ENCODE measurements at places on chromosomes 5 and 9. TPM values are rescaled to one million over a fixed set of nuclear protein-coding genes. Genes with fewer than 3 reads are reported as not detected.

GRCh38 chr9:109792951-109793546 lies 13.1 kb downstream of the PALM2AKAP2 start:
- no peak for DNase-seq
- no peaks in the 10 kb centered on the region for H3K4me1 ChIP-seq
- no peak overlapping the region for H3K4me3 ChIP-seq
- no peak overlapping the region for H3K27ac ChIP-seq

Gene CCDC183
- total RNA-seq = not detected

DNA sequence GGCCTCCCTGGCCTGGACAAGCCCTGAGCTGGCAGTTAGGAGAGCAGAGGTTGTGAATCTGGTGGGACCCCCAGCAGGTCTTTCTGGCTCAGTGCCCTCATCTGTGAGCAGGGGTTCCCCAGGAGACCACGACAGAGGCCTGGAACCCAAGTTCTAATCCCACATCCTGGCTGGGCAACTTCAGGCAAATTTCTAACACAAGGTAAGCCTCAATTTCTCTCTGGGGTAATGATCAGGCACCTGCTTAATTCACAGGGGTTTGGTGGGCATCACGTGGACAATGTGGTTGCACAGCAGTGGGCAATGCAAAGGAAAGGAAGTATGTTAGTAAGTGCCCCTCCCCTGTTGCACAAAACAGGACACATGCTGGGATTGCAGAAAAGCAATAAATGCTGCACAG lies 1.9 kb upstream of the KCNIP1 start:
- H3K4me3 ChIP-seq = no peak overlapping the region
- H3K36me3 ChIP-seq = no peaks in the 10 kb centered on the region
- DNase-seq = no peak
- H3K4me1 ChIP-seq = no peaks in the 10 kb centered on the region
- H3K27me3 ChIP-seq = peaks cover 40% of the 10 kb centered on the region
- no peak overlapping the region for H3K27ac ChIP-seq

- H3K27me3 ChIP-seq = no peaks in the 10 kb centered on the region
- no peak for DNase-seq
- H3K27ac ChIP-seq = no peak overlapping the region
- H3K4me3 ChIP-seq = no peak overlapping the region
- H3K4me1 ChIP-seq = no peaks in the 10 kb centered on the region
- H3K36me3 ChIP-seq = peaks cover 4% of the 10 kb centered on the region
Observed at GRCh38 chr9:85653153-85653552, 88.6 kb downstream of the AGTPBP1 start.

Gene SERF1A
- 9.1 TPM for total RNA-seq

- H3K36me3 ChIP-seq = peaks cover 98% of the 10 kb centered on the region
- H3K27me3 ChIP-seq = no peaks in the 10 kb centered on the region
- H3K27ac ChIP-seq = no peak overlapping the region
- no peak for DNase-seq
- peaks cover 37% of the 10 kb centered on the region for H3K4me1 ChIP-seq
Observed at GRCh38 chr5:170252720-170253350, 20.1 kb downstream of the C5orf58 start.

Gene PAEP
- not detected for total RNA-seq

DNA sequence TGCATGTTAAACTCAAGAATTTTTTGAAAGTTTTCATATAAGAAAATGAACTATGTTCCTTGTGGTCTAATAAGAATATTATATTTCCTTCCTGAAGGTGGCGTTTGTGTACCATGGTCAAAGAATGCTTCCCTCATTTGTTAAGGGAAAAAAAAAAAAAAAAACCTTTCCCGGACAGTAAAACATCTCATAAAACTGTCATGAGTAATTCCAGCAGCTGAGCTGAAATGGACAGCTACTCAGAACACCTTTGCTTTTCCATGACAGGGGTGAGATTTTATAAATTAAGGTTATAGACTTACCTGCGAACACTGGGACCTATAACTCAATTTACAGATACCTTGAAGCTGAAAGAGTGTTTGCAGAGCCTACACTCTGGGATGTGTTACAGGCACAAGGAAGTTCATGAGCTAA lies 113.2 kb upstream of the RANBP3L start:
- H3K4me1 ChIP-seq = peaks cover 14% of the 10 kb centered on the region
- H3K27ac ChIP-seq = no peak overlapping the region
- DNase-seq = no peak

Gene TTC33
- total RNA-seq = 29.3 TPM

- H3K27ac ChIP-seq = no peak overlapping the region
- no peaks in the 10 kb centered on the region for H3K36me3 ChIP-seq
- H3K27me3 ChIP-seq = peaks cover 29% of the 10 kb centered on the region
- no peaks in the 10 kb centered on the region for H3K4me1 ChIP-seq
- no peak for DNase-seq
Observed at GRCh38 chr5:100616291-100616690, 81.1 kb downstream of the FAM174A start.

Gene FYB1
- total RNA-seq = 66.4 TPM

Gene RNF183
- total RNA-seq = not detected

Gene CTXN3
- not detected for total RNA-seq

- no peaks in the 10 kb centered on the region for H3K4me1 ChIP-seq
- no peaks in the 10 kb centered on the region for H3K27me3 ChIP-seq
- no peak for DNase-seq
- no peak overlapping the region for H3K4me3 ChIP-seq
Observed at GRCh38 chr5:10964806-10965205, 203.8 kb upstream of the DAP start.

Gene TNFSF15
- total RNA-seq = 0.28 TPM

GRCh38 chr5:98104454-98105188 lies 668.8 kb upstream of the RGMB start:
- no peak overlapping the region for H3K27ac ChIP-seq
- no peaks in the 10 kb centered on the region for H3K4me1 ChIP-seq
- DNase-seq = no peak
- H3K4me3 ChIP-seq = no peak overlapping the region

- no peak overlapping the region for H3K4me3 ChIP-seq
- DNase-seq = no peak
- peaks cover 5% of the 10 kb centered on the region for H3K27me3 ChIP-seq
- no peaks in the 10 kb centered on the region for H3K36me3 ChIP-seq
- no peaks in the 10 kb centered on the region for H3K4me1 ChIP-seq
Observed at GRCh38 chr9:135069558-135070197, 17.8 kb upstream of the OLFM1 start.

DNA sequence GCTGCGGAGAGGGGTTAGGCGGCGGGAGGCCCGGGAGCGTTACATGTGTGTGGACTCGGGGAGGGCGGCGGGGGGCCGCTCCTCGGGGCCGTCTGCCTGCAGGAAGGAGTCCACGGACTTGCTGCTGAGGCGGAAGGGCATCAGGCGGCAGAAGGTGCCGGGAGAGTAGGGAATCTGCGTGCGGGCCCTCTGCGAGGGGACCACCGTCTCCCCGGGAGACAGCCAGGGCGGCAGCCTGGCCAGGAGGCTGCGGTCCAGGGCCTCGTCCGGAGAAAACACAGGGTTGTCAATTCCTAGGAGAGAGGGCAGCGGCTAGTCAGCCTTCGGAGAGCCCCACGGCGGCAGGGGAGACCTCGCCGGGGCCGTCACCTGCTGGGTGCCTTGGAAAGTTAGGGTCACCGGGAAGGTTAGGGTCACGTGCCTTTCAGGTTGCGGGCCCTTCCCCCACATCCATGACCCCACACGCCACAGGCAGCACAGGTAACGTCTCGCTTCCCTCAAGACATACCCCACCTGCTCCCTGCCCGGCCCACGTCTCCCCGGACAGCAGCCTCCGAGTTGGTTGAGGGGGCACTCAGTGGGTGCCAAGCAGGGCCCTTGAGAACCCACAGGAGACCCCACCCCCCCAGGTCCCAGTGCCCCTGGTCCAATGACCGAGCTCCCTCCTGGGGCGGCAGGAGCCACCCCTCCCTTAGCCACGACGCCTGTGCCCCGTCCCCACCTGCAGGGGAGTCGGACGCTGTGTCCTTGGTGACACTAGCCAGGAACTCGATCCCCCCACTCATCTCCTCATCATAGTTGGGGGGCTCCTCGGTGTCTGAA lies 32.1 kb downstream of the EXOC3 start:
- H3K27me3 ChIP-seq = peaks cover 5% of the 10 kb centered on the region
- H3K36me3 ChIP-seq = peaks cover 17% of the 10 kb centered on the region
- H3K4me3 ChIP-seq = peak overlapping the region; percentile 72
- peaks cover 15% of the 10 kb centered on the region for H3K4me1 ChIP-seq

GRCh38 chr9:138044485-138045383 lies 167.2 kb downstream of the CACNA1B start:
- no peaks in the 10 kb centered on the region for H3K4me1 ChIP-seq
- no peaks in the 10 kb centered on the region for H3K36me3 ChIP-seq
- H3K27me3 ChIP-seq = peaks cover 1% of the 10 kb centered on the region
- no peak overlapping the region for H3K4me3 ChIP-seq
- DNase-seq = no peak

Gene S100Z
- total RNA-seq = 0.99 TPM

Gene MVB12B
- 0.23 TPM for total RNA-seq

DNA sequence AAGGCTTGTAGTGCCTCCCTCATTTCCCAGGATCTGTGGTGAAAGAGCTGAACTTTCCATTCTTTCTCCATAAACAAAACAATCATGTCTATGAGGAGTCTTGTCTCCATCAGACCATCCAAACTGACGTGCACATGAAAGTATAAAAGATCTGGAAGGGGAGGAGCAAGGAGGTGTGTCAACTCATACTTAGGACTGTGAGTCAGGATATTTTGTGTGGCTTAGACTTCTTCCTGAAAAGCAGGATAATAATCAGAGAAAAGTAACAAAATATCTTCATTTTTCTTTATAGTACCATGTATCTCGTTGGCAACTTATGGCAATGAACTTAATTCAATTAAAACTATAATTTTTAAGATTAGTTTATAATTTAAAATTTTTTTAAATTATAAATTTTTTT lies 96.0 kb upstream of the PRRC1 start:
- H3K4me3 ChIP-seq = no peak overlapping the region
- DNase-seq = no peak
- H3K27me3 ChIP-seq = peaks cover 3% of the 10 kb centered on the region
- no peak overlapping the region for H3K27ac ChIP-seq

GRCh38 chr5:170166101-170166500 lies 60.4 kb downstream of the FOXI1 start:
- H3K27me3 ChIP-seq = peaks cover 9% of the 10 kb centered on the region
- H3K4me3 ChIP-seq = no peak overlapping the region
- no peaks in the 10 kb centered on the region for H3K4me1 ChIP-seq
- no peak overlapping the region for H3K27ac ChIP-seq

Gene HAVCR2
- 48.6 TPM for total RNA-seq

Gene PTPRD
- 1.5 TPM for total RNA-seq

Gene PCDHA13
- not detected for total RNA-seq

GRCh38 chr5:179288809-179289185 lies 56.5 kb downstream of the ADAMTS2 start:
- H3K4me1 ChIP-seq = no peaks in the 10 kb centered on the region
- H3K27me3 ChIP-seq = no peaks in the 10 kb centered on the region
- no peak overlapping the region for H3K27ac ChIP-seq
- no peak for DNase-seq
- H3K4me3 ChIP-seq = no peak overlapping the region

- peaks cover 3% of the 10 kb centered on the region for H3K27me3 ChIP-seq
- H3K27ac ChIP-seq = no peak overlapping the region
- no peaks in the 10 kb centered on the region for H3K36me3 ChIP-seq
- H3K4me3 ChIP-seq = no peak overlapping the region
- H3K4me1 ChIP-seq = peaks cover under 1% of the 10 kb centered on the region
- DNase-seq = no peak
Observed at GRCh38 chr5:44891116-44891515, 82.4 kb downstream of the MRPS30 start.

Data from activated T-helper 2 cell treated with anti-CD3 and anti-CD28 coated beads, Interferon-gamma antibody, Interleukin-2, Interleukin-4, amounts not matched to agents 10 μg/mL and 5 μg/mL and 100 μg/mL, durations not matched to agents 14 hours and 24 hours and 36 hours (primary cell).